ENCODE measurements at places on chromosomes 5 and 9.

- no peak for ATAC-seq
Measured at GRCh38 chr5:43316421-43316820, 3.2 kb upstream of the HMGCS1 start.

- no peak for ATAC-seq
Measured at GRCh38 chr9:124752967-124753366, 18.1 kb downstream of the NR6A1 start.

GRCh38 chr5:150624334-150625163 is 15.9 kb upstream of the SYNPO start:
- ATAC-seq: peak; percentile 49

DNA sequence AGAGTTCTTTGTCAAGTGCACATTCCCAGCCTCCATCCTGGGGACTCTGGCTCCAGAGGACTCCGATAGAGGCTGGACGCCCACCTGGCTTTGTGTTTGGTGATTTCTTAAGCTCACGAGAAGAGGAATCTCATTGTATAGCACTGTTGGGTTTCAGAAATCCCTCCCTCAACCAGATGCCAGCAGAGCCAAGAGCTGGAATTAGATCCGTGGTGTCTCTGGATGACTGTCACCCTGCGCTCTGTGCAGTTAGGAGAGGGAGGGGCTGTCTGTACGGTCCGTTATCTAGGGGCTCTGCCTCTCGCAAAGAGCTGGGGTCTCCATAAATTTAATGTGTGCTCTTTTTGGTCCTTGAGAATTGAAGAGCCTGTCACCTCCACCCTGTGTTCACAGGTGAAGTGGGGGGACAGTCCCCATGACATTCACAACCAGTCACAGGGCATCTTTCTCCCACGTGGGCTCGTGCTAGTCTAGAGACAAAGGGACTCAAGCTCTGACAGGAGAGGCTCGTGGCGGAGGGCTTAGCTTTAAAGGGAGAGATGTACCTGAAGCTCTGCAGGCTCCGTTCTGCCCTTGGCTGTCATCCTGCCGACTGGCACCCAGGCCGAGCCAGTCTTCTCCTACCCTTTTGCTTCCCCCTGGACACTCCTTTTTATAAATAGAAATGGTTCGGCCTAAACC is 41.4 kb downstream of the FAM78A start:
- no peak for ATAC-seq

- no peak for ATAC-seq
Measured at GRCh38 chr9:105928416-105928815, 234.1 kb downstream of the TMEM38B start.

- ATAC-seq: no peak
Measured at GRCh38 chr5:1910861-1911772, 28.4 kb upstream of the IRX4 start.

DNA sequence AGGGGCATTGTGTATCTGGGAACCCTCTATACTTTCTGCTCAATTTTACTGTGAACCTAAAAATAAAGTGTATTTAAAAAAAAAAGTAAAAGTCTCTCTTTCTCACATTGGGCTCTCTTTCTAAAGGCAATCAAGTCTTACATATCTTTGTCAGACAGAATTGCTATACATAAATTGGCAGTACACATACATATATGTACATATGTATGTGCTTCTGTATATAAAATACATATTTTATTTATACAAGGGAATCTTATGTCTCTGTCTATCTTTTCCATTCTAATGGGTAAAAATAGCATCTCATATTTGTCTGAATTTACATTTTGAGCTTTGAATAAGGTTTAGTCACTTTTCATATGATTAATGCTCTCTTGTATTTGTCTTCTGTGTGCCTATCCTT is 348.8 kb downstream of the SPATA31D1 start:
- ATAC-seq: no peak

DNA sequence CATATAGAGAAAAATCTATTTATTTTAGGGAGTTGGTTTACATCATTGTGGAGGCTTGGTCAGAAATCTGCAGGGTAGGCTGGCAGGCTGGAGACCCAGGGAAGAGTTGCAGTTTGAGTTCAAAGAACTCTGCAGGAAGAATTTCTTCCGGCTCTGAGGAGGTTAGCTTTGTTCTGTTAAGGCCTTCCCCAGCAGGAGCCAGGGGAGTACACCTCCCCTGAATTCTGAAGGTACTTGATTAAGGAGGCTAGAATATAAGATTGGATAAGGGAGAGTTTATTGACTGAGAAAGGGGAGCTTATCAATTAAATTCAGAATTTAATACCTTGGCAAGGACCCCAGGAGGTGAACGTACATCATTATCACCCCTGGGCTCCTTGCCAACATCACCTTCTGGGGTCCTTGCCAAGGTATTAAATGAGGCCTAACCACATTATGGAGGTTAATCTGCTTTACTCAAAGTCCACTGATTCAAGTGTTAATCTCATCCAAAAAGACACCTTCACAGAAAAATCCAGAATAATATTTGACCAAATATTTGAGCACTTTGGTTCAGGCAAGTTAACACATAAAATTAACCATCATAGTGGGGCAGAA is 351.7 kb downstream of the CWC27 start:
- no peak for ATAC-seq

DNA sequence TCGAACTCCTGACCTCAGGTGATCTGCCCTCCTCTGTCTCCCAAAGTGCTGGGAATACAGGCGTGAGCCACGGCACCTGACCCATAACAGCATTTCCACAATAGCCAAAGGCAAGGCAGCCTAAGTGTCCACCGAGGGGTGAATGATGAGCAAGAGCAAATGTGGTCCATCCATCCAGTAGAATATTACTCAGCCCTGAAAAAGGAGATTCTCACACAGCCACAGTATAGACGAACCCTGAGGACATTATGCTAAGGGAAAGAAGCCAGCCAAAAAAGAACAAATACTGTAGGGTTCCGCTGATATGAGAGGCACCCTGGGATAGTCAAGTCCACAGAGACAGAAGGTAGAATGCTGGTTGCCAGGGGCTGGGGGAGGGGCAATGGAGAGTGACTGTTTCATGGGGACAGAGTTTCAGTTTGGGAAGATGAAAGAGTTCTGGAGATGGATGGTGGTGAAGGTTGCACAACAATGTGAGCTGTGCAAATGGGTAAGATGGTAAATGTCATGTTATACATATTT is 7.0 kb downstream of the LAMC3 start:
- ATAC-seq: no peak

GRCh38 chr5:154753792-154754191 is 1.4 kb upstream of the LARP1 start:
- ATAC-seq: no peak

GRCh38 chr5:123124859-123125595 is 36.0 kb downstream of the PRDM6 start:
- no peak for ATAC-seq

GRCh38 chr9:3760031-3760430 is 234.2 kb upstream of the RFX3 start:
- no peak for ATAC-seq

GRCh38 chr5:175363300-175363699 is 80.7 kb downstream of the DRD1 start:
- ATAC-seq: no peak

DNA sequence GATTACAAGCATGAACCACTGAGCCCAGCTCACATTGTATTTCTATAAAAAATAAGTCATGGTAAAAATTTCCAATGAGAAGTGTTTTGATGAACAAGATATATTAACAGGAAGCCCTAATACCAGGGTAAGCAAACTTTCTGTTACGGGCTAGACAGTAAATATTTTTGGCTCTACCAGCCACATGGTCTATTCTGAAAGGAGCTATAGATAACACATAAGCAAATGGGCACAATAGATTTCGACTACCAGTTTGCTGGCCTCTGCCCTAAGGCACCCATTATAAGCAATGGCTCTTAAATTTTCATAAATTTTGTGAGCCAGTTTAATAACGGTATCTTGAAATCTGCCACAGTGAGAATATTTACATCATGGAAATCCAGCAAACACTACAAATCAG is 8.1 kb downstream of the UBQLN1 start:
- ATAC-seq: no peak
